NCI-H446 (cell line): ENCODE measurements at places on chromosomes 16 and 17.
A peak's percentile ranks its signal among the peaks of the same experiment; 100 is the strongest.

GRCh38 chr16:69522732-69523404 is 42.9 kb upstream of the NFAT5 start:
- no peak for DNase-seq

DNA sequence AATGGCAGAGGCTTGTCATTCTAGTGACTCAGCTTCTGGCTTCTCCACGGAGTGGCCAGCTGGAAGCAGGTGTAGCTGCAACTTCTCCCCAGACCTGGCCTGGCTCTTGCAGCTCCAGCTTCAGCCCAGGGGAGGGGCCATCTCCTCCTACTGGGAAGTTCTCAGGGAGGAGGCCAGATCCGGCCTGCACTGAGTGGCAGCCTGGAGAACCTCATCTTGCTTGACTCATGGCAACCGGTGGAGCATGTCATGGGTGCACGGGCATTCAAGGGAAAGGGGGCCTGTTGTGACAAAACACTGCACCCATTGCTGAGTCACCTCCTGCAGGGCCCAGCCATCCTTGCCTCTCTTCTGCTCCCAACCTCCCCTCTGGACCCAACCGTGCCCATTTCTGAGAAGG is 273.9 kb upstream of the MAF start:
- DNase-seq: no peak

- DNase-seq: no peak
Observed at GRCh38 chr16:49464093-49464492, 90.5 kb downstream of the C16orf78 start.

GRCh38 chr17:72191921-72192799 is 71.3 kb downstream of the SOX9 start:
- no peak for DNase-seq

- no peak for DNase-seq
Observed at GRCh38 chr16:50202926-50203624, 50.0 kb downstream of the TENT4B start.

GRCh38 chr16:89004209-89004831 is 27.3 kb upstream of the CBFA2T3 start:
- no peak for DNase-seq

- DNase-seq: no peak
Observed at GRCh38 chr17:7477392-7478275, 1.8 kb downstream of the ZBTB4 start.

DNA sequence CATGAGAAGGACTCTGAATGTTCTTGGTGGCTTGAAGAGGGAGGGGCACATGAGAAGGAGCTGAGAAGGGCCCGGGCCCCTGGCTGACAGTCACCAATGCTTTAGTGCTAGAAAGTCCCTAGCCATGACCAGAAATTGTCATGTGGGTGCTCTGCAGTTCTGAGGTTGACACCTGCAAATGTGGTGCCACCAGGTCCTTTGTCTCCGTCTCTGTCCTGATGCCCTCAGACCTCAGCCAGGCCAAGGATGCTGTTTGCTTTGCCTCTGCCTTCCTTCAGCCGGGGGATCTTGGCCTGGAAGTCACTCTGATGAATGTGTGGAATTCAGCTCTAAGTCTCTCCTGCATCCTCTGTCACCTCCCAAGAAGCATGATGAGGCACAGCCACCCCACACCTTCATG is 63.6 kb downstream of the TNFRSF13B start:
- DNase-seq: no peak

DNA sequence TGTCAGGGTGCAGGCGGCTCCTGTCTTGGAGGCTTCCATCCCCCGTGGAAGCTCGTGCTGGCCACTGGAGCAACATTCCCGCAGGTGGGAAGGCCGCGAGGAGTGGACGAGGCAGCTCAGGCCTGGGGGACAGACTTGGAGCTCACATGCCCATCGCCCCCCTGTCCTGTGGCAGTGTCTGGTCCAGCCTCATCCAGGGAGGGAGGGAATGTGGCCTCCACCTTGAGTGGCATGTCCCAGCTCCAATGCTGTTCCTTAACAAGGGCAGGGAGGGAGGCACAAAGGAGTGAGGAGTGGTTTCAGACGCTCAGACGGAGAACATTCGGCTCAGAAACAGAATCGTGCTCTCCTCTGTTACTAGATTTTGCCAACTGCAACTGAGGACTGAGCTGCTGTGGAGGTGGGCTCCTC is 159.4 kb upstream of the CHMP6 start:
- DNase-seq: peak; percentile 54

- no peak for DNase-seq
Observed at GRCh38 chr16:17729820-17730219, 259.1 kb upstream of the XYLT1 start.

DNA sequence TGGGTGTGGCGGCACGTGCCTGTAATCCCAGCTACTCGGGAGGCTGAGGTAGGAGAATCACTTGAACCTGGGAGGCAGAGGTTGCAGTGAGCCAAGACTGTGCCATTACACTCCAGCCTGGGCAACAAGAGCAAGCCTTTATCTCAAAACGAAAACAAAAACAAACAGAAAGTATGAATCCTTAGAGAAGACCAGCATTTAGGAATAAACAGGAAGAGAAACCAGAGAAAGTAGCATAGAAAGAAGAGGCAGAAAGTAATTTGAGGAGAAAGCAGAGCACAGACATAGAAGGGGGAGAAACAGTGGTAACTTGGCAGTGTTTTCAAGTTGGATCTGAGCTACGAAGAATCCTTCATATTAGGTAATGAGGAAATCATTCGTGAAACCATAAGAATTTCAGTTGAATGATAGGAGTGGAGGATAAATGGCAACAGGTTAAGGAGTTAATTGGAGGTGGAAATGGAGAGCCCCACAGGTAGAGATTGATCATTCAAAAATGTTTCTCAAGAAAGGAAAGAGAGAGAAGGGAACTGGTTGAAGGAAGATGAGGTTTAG is 9.7 kb upstream of the CCL2 start:
- DNase-seq: no peak

GRCh38 chr16:85610446-85611193 is 2.5 kb upstream of the GSE1 start:
- DNase-seq: peak; percentile 90

DNA sequence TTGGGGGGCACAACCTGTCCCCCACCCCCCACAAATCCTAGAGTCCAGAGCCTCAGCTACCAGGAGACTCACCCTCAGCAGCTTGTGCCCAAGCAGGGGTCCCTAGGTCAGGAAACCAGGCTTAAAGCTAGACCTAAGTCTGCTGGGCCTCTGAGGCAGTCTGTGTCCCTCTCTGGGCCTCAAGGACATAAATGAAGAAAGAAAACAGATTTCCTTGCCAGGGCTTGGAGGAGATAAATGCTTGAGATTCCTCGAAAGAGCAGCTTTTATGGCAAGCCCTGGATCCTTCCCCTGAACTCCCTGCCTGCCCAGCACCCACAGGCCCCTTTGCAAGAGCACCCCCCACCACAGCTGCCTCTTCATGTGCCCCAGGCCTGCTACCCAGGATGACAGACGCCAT is 3.3 kb downstream of the SRCIN1 start:
- DNase-seq: no peak

DNA sequence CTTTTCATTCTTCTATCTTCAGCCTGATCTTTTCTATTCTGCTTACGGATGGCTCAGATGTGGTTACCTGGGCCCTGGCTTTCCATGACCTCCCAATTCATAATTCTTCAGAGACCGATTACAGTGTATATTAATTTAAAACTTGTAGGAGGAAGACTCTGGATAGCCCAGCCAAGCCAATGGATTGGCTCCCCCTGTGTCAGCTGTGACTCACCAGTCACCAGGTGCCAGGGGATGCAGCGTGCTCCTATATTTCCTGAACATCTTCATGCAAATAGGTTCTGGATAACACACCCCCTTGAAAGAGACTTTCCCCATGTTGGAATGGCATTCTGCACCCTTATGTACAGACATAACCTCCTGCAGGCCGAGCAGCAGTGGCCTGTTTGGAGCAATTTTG is 208.3 kb upstream of the WSCD1 start:
- no peak for DNase-seq

- DNase-seq: no peak
Observed at GRCh38 chr16:28107232-28107631, 43.7 kb upstream of the GSG1L start.

DNA sequence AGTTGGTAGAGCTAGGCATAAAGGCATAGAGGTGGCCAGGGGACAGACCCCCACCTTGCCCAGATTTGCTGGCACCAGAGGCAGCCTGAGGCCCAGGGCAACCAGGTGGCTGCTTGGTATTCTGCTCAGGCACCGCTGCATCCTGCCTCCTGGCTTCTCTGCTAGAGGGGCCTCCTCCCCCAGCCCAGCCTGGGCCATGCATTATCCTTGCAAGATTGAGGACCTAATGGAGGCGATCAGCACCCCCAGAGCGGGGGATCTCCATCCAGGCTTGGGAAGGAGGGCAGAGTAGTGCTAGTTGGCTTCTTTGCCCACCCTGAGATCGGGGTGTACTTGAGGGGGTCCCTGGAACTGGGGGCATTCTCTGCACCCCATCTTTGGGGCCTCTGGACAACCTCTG is 23.8 kb downstream of the CDK5RAP3 start:
- no peak for DNase-seq

DNA sequence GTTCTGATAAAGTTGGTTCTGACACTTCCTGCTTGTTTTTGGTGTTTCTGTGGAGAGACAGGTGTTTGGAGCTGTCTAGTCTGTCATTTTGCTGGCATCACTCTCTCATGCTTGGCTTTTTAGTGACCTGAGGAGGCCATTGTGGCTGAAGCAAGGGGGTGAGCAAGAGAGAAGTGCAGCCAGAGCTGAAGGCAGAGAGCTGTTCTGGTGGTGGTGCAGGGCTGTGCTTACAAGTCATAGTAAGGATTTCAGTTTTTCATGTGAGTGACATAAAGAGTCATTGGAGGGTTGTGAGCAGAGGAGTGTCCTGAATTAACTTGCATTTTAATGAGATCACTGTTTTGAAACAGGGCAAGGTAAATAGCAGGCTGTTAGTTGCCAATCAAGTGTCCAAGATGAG is 97.5 kb downstream of the CHD9 start:
- no peak for DNase-seq

- no peak for DNase-seq
Observed at GRCh38 chr16:89257281-89257731, 39.8 kb downstream of the ZNF778 start.

DNA sequence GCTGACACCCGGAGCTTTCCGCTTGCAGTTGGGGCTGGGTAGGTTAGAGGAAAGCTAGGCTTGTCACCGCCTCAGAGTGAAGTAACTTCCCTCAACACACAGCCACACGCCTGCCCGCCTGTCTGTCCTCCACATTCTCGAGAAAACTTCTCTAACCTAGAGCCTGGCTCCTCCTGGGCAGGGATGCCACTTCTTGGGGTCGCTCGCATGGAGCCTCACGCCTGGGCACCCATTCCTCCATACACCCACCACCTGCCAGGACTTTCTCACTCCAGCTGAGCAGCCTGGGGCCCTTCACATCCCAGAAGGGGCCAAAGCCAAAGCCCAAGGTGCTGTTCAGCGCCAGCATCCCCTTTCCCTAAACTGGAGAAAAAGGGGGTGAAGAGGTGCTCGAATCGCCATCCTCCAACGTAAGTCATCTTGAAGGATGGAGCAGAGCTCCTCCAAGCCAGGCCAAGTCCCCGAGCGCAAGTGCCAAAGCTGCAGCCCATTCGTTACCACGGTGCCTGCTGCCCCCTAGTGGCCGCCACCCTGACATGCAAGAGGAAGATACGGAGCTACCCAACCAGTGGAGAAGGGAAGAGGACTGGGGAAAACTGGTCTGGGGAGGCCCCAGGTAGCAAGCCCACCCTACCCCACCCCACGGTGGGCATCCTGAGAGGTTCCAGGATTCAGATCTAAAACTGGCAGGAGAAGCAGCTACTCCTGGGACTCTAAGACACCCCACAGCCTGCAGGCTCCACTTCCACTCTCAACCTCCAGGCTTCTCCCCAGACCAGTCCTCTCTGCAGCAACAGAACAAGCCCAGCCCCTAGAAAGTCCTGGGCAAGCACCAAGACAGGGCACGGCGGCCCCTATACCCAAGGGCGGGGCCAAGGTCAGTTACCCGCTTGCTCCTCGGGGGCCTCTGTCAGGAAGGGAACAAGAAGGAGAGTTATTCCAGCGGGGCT is 63.1 kb downstream of the MYO18A start:
- peak; percentile 67 for DNase-seq

GRCh38 chr16:21283521-21284289 is 5.6 kb upstream of the CRYM start:
- DNase-seq: no peak

- no peak for DNase-seq
Observed at GRCh38 chr17:32970281-32970680, 21.4 kb upstream of the SPACA3 start.

- DNase-seq: no peak
Observed at GRCh38 chr17:45650561-45650960, 133.6 kb upstream of the CRHR1 start.

GRCh38 chr17:47993031-47993564 is 22.2 kb downstream of the CDK5RAP3 start:
- no peak for DNase-seq

DNA sequence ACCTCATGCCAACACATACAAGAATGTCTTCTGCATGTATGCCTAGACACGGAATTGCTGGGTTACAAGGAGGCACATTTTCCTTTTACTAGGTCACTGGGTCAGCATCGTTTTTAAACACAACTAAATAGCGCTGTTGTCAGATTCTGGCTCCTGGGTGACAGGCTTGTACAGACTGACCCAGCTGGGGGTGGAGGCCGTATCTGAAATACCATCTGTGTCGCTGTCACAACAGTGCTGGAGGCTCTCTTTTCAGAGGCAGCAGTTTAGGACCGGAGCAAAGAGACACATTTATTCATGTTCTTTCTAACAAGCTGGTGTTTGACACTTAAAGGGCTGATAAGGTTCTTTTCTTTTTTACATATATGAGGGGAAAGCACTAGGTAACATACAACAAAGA is 403.0 kb upstream of the ASIC2 start:
- no peak for DNase-seq

- DNase-seq: no peak
Observed at GRCh38 chr16:50369133-50369804, 481 bp upstream of the BRD7 start.

GRCh38 chr16:74830648-74831047 is 56.0 kb upstream of the FA2H start:
- no peak for DNase-seq

DNA sequence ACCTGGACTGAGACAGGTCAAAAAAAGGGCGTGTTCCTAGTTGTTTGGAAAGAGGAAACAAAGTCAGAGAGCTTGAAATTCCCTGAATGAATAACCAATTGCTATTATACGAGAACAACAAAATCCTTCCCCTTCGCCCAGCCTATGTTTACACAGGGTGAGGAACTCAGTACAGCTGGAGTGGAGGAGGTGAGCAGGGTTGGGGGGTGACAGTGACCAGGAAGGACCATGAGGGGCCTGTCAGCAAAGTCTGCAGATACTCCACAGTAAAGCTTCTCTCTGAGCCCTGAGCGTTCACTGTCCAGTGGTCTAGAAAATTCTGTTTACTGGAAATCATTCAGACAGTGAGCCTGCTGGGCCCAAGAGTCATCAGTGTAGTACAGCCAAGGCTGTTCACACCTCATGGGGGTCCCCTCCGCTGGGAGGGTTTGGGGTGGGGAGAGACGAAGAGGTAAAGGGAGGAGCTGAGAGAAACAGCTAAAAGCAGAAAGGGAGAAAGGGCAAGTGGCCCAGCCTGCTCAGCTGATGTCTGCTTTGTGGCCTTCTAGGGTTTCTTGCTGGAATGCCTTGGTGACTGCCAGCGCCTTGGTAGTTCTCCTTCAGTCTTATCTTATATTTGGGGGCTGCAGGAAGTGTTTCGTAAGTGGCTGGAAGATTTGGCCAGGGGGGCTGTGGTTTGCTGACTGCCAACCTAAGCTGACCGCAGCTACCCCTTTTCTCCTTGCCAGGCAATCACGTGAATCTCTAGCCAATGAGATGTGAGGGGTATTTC is 5.7 kb downstream of the DUSP3 start:
- DNase-seq: no peak

GRCh38 chr16:87324411-87325275 is 7.5 kb upstream of the C16orf95 start:
- no peak for DNase-seq

GRCh38 chr17:73620414-73620813 is 23.8 kb downstream of the SDK2 start:
- DNase-seq: no peak
